ENCODE measurements at places on chromosomes 5 and 9.

GRCh38 chr5:72586788-72587530, 79.7 kb upstream of the ZNF366 start:
- DNase-seq = no peak

DNA sequence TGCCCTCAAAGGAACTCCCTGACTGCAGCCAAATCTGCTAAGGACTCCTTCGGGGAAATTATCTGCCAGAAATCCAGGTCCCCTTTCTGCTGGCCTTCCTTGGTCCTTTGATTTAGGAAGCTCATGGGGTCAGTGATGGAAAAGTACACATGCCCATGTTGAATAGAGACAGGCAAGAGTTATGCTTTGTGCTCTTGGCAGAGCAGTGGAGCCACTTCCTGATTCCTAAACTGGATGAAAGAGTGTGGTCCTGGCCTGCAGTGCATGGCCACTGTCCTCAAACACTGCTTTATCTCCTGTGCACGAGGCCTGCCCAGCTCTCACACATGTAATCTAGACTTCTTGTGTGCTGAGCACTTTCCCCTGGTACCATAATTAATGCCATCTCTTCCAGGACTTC, 2.0 kb upstream of the EBF1 start:
- no peak for DNase-seq

DNA sequence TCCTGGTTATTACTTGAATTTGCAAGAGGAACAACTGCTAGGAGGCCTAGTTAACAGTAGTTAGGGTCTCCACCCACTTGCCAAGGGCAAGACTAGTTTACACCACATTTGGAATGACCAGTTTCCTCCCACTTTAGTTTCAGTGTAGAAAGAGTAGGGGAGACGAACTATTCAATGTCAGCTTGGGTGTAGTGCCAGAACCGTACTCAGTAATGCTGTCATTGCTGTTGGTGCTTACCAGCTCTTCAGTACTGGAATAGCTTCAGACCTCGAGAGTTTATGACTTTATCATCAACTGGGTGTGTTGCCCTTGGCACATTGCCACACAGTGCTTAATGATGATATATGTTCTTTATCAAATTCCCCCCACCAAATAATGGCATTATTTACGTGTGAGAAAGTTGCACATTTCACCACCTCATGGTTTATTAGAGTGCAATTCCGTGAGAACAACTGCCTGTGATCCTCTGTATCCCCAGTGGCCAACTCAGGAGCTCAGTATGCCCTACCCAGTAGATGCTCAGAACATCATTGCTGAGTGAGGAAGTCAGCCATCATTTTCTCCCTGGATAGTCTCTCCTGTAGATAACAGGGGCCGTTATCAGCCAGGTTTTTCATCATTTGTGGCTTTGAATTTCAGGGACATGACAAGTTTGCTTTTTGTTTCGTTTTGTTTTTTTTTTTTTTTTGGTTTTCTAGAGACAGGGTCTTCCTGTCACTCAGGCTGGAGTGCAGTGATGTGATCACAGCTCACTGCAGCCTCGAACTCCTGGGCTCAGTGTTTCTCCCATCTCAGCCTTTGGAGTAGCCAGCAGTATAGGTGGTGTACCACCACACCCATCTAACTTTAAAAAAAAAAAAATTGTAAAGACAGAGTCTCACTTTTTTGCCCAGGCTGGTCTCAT, 67.3 kb downstream of the DOCK8 start:
- DNase-seq = no peak

DNA sequence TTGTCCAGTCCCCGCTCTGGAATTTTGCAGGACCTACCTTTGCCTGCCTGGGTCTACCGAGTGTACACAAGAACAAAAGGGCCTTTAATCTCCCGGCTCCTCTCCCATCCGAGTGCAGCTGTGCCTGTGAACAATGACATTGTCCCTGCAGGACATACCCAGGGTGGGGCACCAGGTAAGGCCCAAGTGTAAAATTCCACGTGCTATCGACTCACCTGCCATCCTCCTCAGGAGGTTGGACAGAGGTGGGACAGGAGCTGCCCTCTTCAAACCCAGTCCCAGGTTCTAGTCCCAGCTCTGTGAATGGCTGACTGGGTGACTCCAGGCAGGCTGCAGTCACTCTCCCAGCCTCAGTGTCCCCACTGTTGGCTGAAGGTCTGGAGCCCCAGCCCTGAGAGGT, 159.6 kb upstream of the ALDH1B1 start:
- DNase-seq = no peak

GRCh38 chr5:10734832-10735523, 26.1 kb downstream of the DAP start:
- DNase-seq = no peak

DNA sequence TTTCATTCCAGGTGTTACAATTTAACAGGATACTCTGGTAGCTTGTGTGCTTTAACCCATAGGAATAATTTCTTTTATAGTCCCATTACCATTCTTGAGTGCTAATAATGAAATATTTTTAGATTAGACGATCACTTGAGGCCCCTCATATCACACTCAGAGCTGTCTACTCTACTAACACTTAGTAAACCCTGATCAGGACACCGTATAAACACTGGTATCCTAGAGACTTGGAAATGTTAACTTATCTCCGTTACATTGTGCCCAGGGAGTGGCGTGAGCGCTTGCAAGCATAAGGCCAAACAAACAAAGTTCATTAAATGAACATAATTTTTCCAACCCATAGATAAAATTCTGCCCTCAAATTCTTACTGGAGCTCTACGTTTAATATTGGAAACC, 42.2 kb upstream of the RFX3 start:
- DNase-seq = no peak

Measured in stimulated activated CD8-positive, alpha-beta memory T cell treated with anti-CD3 and anti-CD28 coated beads, Interleukin-4, amount 100 ng/mL, for 1 hour (primary cell).